Left colon (tissue), 2 donors: ENCODE measurements at places on chromosomes 3 and 15. TPM values are rescaled to one million over a fixed set of nuclear protein-coding genes. Genes with fewer than 3 reads are reported as not detected.

Gene MASP1
- 15.7 TPM for total RNA-seq

- DNase-seq: no peak
Measured at GRCh38 chr15:75981149-75981815, 30.9 kb downstream of the NRG4 start.

Gene SLC7A14
- total RNA-seq: 0.34 TPM

- no peak for DNase-seq
Measured at GRCh38 chr3:79724206-79724605, 43.6 kb downstream of the ROBO1 start.

GRCh38 chr3:32283304-32283703 lies 44.8 kb downstream of the CMTM8 start:
- no peak for DNase-seq

- DNase-seq: no peak
Measured at GRCh38 chr15:27670486-27671209, 428.5 kb downstream of the OCA2 start.

DNA sequence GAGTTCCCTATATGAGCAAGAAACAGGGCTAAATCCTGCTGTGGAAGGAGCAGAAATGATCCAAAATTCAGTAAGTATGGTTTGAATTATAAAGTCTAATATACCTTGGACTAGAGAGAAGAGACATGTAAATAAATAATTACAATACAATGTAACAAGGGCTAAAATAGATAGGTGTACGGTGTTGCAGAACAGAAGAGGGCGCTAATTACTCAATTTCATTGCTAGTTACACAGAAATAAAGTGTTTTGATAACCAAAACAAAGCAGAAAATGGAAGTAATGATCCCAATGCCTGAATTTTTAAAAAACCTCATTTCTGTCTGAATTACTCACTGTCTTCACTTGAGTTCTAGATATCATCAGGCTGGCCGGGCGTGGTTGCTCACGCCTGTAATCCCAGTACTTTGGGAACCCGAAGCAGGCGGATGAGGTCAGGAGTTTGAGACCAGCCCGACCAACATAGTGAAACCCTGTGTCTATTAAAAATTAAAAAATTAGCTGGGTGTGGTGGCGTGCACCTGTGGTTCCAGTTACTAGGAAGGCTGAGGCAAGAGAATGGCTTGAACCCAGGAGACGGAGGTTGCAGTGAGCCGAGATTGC lies 8.3 kb upstream of the PLCH1 start:
- no peak for DNase-seq

GRCh38 chr3:124846189-124846588 lies 41.0 kb downstream of the ITGB5 start:
- DNase-seq: no peak

Gene PDZRN3
- 26.4 TPM for total RNA-seq

Gene C3orf62
- 4.8 TPM for total RNA-seq

Gene LMOD3
- not detected for total RNA-seq

DNA sequence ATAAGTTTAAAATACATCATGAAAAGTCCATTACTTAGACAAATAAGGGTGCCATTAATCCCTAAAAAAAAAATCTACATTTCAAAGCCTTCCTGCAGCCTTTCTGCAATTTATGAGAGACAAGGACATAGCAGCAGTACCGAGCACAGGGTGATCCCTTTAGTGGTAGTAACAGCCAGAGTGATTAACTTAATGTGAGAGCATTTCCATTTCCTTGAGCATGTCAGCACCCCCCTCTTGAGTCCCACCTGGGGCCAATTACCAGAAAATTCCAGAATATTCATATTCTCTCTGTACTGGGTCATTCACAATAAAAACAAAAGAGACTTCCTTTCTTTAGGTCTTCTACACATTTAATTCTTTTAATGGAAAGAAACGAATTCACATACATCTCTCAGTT lies 546.9 kb upstream of the CCDC54 start:
- no peak for DNase-seq

GRCh38 chr15:92006186-92007028 lies 152.9 kb downstream of the SLCO3A1 start:
- no peak for DNase-seq

Gene LRRIQ4
- not detected for total RNA-seq

Gene TRPC1
- total RNA-seq: 2.5 TPM

DNA sequence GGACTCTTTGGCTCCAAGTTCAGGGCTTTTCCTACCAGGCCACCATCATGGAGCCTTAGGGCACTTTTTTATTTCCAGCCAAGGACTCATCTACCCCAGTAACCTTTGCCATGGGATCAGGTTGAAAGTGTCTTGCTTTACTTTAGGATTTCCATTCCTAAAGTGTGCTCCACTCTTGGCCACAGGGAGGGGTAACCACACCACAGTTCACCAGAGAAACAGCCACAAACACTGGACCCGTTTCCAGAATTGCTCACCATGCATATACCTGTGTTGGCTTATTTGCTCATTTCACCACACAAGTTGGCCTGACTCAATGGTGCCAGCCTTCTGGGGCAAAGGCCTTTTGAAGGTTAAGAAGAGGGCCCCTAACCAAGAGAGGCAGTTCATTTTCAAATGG lies 70.6 kb upstream of the RAD18 start:
- no peak for DNase-seq

GRCh38 chr3:191372122-191372521 lies 41.8 kb upstream of the UTS2B start:
- no peak for DNase-seq

DNA sequence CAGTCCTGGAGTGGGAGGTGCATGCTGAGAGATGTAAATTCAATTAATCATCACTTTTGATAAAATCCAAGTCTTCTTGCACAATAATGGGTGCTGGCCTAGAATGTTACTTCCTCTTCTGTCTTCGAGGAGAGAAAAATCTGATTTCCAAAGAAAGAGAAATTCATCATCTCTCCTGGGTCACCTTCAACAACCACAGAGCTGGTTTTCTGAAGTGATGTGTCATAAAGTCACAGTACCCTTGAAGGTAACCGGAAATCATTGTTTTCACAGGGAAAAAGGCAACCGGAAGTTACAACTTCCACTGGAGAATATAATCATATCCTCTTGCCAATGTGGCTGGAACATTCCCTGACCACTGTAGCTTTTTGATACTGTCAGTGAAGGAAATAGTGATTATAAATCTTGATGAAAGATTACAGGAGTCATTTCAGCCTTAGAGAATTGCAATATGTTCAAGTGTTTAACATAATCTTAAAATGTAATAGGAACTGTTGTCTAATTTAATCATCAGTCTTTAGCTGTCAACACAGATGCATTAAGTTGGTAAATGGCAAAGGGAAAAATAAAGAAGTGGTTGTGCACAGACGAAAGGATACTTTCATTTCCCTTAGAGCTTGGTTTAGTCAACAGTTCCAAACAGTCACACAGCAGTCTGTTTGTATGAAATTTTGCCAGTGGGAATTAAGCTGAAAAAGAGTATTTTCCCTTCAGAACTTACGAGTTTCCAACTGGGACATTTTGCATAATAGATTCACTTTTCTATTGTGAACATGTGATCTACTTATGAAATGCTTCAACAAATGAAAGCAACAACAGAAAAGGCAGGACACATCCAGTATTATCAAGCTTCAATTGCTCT lies 106.5 kb upstream of the SLC4A7 start:
- DNase-seq: no peak

Gene TF
- total RNA-seq: 2.6 TPM

DNA sequence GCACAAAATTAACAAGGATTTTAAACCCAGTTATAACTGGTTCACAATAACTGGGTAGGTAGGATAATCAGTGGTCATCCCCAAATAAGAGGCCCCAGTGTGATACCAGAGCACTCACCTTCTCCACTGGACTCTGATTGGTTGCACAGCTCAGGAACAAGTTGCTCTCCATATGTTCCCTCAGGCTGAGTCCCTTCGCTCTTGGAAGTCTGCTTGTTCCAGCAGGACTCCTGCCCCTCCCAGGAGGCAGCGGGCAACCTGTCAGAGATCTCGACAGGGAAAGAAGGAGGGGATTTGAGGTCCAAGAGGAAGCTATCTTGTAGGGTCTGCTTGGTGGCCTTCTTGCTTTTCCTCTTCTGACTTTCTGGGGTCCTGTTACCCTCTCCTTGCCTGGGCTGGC lies 51.6 kb upstream of the HEG1 start:
- DNase-seq: no peak

DNA sequence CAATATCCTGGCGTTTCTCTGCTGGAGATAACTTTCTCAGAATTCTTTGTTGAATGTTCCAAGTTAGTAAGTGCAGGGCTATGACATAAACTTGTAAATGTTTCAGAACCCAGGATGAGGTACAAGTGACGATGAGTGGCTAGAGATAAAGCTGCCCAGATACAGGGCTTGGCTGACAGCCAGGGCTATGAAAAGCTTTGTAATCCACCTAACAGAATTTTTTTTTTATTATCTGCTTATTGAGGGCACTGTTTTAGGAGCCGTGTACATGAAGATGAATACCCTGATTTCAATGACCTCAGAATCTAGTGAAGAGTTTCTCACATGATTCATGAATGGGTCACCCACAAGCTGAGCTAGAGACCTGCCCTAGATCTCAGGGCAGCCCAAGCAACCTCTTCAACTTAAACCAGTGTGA lies 431.4 kb downstream of the DIPK2A start:
- no peak for DNase-seq

Gene SCAMP5
- 8.6 TPM for total RNA-seq

DNA sequence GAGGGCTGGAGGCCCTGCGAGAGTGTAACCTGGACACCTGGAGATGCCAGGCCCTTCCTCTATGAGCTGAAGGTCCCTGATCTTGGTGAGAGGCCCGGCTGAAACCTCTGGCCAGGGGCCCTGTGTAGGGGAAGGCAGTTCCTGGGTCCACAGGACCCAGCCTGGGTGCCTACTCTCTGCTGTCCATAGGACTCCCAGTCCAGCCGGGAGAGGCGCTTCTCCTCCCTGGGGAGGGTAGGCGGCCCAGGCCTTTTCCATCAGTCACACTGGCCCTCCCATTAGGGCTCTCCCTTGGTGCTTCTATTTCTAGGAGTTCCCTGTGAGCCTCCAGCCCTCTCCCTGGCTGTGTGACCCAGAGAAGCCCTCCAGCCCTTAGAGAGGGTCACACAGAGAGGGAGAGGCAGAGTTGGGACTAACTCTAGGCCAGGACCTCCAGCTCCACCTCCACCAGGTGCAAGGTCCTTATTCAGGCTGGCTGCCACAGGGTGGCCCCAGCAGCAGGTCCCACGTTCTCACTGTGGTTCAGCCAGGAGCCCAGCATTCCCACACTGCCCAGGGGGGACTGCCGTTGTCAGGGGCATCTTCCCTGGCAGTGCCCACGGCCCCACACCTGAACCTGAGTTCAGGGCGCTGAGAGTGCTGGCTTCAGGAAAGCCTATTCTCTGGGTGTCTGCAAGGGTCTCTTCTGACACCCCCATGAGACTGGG lies 146.8 kb downstream of the SMAD6 start:
- DNase-seq: no peak

Gene LMCD1
- total RNA-seq: 5.8 TPM

- no peak for DNase-seq
Measured at GRCh38 chr15:88476635-88477060, 9.1 kb downstream of the MRPS11 start.

DNA sequence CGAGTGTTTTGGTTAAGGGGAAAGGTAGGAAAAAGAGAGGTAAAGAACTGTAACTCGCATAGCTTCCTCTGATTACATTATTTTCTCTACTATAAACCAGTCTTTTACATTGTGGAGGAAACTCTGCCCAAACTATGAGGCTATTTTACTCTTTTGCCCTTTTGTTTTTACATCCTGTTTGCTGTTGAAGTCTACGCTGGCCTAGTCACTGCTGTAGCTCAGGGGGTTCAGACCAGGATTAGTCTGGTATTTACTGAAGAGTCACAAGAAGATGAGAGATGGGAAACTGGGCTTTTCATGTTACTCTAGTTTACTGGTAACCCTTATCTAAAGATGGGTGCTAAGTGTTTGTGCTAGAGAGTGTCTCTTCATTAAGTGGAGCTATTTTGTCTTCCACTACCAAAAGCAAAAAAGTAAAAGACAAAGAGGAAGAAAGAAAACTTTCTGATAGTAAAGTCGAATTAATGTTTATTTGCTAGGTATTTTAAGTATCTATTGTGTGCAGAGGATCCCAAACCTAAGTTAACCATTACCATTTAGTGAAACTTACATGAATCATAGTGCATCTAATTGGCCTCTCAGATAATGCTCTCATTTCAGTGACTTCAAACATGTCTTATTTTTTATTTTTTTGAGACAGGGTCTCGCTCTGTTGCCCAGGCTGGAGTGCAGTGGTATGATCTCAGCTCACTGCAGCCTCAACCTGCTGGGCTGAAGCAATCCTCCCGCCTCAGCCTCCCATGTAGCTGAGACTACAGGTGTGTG lies 10.9 kb downstream of the RARB start:
- DNase-seq: no peak

DNA sequence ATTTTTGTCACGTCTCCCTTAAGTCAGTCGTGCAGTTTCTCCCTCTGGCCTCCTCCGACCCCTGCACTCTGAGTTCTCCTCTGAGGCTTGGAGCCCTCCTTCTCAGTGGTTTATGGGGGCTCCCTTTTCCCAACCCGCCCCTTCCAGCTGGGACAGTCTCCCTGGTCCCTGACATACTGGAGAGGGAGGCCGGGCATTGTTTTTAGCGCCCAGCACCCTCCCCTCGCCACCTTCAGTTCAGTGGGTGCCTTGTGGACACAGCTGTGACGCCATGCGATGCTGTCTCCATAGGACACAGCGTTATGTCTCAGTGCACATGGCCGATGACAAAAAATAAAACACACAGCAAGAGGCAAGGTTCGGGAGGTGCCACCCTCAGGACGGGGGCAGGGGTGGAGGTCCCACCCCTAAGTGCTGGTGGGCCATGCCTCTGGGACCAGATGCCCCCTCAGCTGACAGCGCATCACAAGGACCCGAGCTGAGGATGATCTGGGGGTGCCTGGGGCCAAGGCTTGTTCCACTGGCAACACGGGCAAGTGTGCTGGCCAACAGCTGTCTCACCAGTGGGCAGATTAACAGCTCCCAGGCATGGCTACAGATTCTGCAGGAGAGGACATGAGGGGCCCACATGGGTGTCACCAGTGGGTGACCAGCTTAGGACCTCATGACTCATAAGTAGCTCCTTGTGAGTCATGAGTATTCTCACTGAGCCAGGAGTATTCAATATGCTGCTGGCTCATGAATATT lies 81.6 kb downstream of the PLXNA1 start:
- no peak for DNase-seq

GRCh38 chr3:107599772-107600145 lies 77.0 kb downstream of the BBX start:
- no peak for DNase-seq

Gene LMAN1L
- 0.40 TPM for total RNA-seq

Gene PIK3R4
- 20.2 TPM for total RNA-seq

GRCh38 chr3:62558549-62559112 lies 185.3 kb upstream of the FEZF2 start:
- DNase-seq: no peak

Gene GOLGA8Q
- 0.43 TPM for total RNA-seq
